ENCODE measurements at places on chromosomes 12 and 14.
A peak's percentile ranks its signal among the peaks of the same experiment; 100 is the strongest.

- no peak for ATAC-seq
Observed at GRCh38 chr12:113641426-113642030, 169.9 kb upstream of the LHX5 start.

DNA sequence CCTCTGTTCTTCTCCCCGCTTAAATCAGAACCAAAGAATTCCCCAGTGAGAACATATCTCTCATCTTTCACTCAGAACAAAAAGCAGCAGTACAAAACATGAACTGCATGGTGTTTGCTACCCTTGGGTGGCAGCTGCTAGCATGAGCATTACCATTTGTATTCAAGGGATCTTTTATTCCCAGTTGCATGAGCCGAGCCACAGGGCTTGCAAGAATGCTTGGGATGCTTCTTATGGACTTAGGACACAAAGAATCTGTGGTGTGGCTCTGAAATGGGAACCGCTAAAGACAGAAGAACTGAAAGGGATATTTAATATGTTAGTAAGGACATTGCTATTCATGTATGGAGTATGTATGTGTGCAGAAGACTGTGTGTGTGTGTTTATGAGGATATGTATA is 190.6 kb downstream of the TMX1 start:
- ATAC-seq, result peak; percentile 67

GRCh38 chr12:107007411-107007810 is 20.5 kb upstream of the MTERF2 start:
- ATAC-seq, result no peak

- ATAC-seq, result no peak
Observed at GRCh38 chr12:104712477-104712876, 245.6 kb downstream of the SLC41A2 start.

DNA sequence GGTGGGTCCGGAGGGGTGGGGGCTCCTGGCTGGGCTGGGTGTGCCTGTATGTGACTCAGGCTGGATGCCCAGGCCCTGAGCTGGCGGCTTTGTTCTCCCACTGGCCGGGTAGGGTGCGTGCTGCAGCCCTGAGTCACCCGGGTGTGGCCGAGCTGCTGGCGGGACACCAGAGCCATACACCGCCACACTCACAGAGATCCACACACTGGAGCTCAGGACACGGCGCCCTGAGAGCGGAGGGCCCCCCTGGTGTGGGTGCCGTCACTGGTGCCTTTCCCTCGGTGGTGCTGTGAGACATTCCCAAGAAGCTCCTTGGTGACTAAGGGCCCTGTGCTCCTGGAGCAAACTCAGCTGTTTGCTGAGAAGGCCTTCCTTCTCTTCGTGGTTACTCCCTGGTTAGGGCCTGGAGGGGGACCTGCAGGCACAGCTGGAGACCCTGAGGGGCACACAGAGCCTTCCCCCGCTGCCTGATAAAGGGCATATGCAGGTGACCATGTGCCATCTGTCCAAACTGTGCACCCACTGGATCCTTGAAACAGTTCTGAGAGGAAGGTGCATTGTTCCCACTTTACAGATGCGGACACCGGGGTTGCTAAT is 44.3 kb downstream of the KRT80 start:
- ATAC-seq, result peak; percentile 88

- ATAC-seq, result no peak
Observed at GRCh38 chr12:124419292-124420040, 124.6 kb downstream of the RFLNA start.

- no peak for ATAC-seq
Observed at GRCh38 chr14:93638790-93639189, 149.5 kb downstream of the PRIMA1 start.

GRCh38 chr14:50355692-50356091 is 41.0 kb downstream of the CDKL1 start:
- ATAC-seq, result no peak

GRCh38 chr14:59310633-59311032 is 122.2 kb downstream of the DAAM1 start:
- ATAC-seq, result no peak

DNA sequence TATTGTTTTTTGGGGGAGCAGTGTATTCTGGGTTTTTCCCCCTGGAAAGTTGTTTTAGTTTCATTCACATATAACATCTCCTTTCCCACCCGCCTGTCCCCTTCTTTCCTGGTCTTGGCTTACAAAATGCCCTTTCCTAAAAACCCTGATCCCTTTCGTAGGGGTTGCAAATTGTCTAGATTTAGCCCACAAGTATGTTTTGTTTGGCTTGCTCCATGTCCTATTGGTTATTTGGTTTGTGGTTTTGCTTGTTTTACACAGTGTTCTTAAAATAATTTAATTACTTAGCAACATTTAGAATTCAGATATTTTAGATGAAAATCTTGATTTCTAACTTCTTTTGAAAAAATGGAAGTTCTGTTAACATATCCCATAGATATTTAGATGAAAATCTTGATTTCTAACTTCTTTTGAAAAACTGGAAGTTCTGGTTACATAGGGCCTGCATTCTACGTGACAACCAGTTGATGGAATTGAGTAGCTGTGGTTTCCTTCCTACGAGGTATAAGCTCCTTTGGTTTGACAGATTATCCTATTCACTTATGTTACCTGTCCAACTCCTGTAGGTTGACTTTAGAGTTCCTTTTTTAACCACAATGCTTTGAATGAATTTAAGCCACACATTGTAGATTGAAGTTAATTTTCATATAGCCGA is 89.2 kb upstream of the TMEM263 start:
- no peak for ATAC-seq

DNA sequence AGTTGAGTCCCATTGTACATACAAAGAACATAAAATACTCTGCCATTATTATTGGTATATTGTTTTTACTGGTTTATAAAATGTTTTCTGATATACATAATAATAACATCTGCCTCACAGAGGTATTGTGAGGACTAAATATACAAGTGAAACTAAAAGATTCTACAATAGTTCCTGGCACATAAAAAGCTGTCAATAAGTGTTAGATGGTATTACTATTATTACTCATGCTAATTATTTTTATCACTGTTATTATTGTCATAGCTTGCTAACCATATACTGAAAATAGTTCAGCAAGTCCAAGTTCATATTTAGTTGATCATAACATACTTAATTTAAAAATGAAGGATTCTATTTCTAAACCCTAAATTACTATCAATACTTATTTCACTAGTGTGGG is 34.4 kb downstream of the BTG1 start:
- ATAC-seq, result no peak

- ATAC-seq, result no peak
Observed at GRCh38 chr12:24138041-24138440, 188.6 kb upstream of the SOX5 start.

DNA sequence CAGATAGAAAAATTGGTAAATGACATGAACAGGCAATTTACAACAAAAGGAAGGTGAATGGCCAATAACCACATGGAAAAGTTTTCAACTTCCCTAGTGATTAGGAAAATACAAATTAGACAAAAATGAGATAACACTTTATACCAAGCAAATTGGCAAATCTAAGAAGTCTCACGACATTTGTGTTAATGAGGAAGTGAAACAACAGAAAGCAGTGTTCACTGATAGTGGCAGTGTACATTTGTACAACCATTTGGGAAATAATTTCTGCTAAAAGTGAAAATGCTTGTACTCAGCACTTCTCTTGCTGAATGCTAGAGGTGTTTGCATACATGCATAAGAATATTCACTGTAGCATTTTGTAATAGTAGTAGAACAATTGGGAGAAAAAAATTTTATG is 126.6 kb downstream of the LLPH start:
- no peak for ATAC-seq

DNA sequence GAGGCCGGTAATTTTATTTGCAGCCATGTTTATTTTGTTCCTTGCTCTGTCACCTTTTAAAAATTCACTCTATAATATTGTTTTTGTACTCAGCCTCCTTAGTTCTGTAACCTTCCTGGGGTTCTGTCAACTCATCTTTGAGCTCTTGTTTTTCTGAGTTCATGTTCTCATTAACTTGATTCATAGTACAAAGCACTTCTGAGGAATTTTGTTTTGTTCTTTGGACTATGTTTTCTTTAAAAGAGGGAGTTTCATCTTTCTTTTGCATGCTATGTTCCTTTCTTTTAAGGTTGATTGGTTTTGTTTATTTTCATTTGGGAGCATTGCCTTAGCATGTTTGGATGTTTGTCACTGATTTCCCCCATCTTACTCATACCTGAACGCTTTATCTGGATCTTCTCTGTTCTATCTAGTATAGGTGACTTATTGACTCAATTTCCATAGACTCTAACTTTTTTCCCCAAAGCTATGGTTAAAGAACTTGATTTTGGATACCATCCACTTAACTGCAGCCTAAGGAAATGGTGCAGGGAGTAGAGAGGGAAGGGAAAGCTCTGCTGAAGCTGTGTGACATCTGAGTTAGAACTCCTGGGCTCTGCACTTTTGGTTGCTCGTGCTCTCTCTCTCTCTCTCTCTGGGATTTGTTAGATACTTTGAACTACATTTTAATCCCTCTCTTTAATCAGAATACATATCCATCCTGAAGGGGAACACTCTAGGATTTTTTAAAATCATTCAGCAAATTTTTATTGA is 268.5 kb downstream of the PAWR start:
- ATAC-seq, result no peak

DNA sequence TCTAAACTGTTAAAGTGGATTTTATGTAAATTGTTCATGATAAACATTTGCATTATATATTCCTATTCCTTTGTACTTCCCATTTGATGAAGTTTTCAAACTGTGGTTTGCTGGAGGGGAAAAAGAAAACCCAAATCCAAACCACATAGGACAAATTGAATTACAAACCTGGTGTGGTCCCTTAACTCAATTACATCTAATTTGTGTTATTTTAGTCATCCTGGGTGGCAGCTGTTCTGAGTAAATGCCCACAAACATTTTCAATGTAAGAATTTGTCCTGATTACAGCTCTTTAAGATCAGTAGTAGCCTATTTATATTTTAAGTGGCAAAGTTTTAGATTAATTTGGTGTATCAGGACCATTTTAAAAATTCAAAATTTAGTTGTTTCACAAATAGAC is 153.9 kb downstream of the RAD51B start:
- ATAC-seq, result no peak

DNA sequence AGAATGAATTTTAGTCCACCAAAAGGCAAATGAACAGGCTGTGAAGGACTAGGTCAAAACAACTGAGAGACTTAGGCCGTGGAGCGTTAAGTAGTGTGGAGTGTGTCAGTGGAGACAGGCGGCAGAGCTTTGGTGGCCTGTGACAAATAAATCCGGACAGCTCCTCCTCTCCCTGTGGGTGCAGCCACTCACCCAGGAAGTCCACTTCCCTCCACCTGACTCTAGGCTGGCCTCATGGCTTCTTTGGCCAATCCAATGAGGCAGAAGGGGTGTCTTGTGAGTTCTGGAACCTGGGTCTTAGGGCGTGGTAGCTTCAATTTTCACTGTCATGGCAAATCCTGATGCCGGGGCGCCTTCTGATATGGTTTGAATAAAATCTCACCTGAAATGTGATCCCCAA is 180.9 kb upstream of the C14orf180 start:
- no peak for ATAC-seq
